ENCODE measurements at places on chromosomes 2 and 18.
A peak's percentile ranks its signal among the peaks of the same experiment; 100 is the strongest.

GRCh38 chr2:239316562-239317465 lies 84.0 kb downstream of the HDAC4 start:
- no peak for DNase-seq

- DNase-seq: no peak
Observed at GRCh38 chr18:5197032-5197434, at the start of gene AKAIN1. Gene AKAIN1, minus strand, starts transcription at chr18:5197257. Its CDS starts 204 bp downstream, at chr18:5197053.

DNA sequence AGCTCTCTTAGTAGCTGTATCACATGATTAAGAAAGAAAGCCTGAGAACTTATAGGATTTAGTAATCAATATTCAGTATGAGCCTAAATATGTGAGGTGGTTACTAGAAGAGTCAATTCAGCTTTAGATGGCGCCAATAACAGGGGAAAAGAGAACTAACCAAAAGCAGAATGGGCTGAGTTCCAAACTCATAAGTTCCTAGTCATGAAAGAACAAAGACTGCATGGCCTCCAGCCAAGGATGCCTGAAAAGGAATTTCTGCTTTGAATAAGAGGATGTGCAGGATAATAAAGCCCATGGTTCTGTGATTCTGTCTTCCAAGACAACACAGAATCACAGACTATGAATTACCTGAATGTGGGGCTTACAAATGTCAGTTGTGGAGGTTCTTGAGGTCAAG lies 196.5 kb downstream of the SATB2 start:
- peak; percentile 29 for DNase-seq

DNA sequence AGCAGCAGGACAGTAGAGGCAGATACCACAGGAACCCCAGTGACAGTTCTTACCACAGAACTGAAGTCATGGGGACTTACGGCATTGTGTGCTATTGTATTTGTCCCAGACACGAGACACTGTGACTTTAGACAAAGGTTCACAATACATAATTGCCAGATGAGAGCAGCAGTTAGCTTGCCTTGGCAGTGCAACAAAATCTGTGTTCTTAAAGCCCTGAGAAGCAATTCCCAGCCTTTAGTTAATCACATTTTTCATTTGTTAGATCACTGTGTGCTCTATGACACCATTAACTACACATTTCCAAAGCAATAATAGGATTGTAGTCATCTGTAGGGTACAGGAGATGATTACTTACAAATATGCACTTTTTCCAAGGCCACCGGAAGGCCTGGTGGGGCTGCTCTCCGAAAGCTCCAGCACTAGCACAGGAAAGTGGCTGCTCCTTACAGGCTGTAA lies 97.5 kb upstream of the LDLRAD4 start:
- no peak for DNase-seq

- DNase-seq: no peak
Observed at GRCh38 chr2:241208058-241208457, 19.6 kb downstream of the ANO7 start.

- no peak for DNase-seq
Observed at GRCh38 chr2:120715941-120716340, 19.7 kb upstream of the GLI2 start.

DNA sequence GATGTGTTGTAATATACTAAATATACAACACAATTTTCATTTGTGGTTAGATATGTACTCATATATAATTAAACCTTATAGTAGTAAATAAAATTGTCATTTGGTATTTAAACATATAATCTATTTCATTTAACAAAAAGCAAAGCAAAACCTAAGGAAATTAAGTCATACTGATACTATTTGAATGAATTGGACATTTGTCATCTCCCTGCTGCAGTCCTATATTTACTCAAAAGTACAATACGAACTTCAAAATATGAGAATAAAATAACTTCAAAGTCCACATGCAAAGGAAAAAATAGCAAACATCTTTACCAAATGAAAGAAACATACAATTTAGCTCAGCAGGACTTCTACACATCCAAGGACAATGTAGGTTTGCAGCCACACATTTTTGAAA lies 11.8 kb upstream of the HAT1 start:
- DNase-seq: no peak

DNA sequence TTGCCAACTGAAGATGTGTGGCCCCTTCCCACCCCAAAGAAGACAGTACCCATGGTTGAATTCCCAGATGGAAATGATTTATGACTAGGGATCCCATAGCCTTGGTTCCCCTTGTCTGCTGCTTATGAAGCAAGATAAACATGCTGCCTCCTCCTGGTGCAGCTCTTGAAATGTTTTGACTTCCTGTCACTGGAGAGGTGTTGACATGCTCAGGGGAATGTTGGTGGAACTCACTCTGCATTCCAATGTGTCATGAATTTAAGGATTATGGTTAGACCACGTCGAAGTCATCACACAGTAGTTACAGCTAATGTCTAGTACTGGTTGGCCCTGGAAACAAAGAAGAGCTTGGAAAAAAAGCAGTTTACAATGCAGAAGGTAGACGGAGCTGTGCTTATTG lies 69.0 kb upstream of the FAM110C start:
- DNase-seq: no peak

DNA sequence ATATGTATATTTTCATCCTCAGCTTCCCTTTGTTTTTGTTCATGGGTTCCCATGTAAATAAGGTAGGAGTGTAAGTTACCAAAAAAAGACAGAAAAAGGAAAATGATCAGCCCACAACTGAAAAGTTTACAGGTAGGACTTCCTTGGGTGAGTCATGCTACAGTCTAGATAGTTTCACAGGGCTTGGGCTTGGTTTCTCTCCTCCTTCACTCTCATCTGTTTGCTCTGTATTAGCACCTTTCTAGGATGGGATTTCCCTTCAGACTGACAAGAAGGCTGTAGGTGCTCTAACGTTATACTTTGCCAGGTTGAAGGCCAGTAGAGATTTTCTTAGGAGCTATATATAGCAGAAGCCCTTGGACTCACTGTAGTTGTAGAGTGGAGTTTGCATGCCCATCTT lies 57.9 kb downstream of the FAM171B start:
- DNase-seq: no peak

DNA sequence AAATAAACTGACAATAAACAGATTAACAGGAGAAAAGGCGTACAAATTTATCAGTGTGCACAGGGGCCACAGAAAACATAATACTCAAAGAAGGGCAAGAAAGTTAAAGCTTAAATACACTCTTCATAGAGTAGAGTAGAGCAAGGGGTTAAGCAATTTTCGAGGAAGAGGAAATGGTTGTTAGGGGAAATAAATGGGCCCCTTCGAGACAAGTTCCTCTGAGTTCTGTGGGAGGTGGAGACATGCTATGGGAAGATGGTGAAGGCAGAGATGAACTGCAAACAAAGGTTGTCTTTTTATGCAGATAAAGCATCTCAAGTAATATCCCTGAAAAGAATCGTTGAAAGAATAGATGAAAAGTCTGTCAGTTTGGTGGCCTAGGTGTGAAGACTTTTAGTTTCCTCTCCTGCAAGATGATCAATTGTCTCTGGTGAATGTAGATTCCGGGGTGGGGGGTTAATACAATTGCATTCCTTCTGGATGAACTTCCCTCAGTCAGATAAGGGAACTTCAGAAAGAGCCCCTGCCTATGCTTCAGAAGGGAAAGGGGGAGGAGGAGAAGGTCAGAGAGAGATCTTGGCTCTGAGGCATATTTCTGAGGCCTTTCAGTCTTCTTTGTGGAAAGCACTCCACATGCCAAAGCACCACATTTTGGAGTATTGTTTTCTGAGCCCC lies 127.0 kb downstream of the METTL4 start:
- no peak for DNase-seq

DNA sequence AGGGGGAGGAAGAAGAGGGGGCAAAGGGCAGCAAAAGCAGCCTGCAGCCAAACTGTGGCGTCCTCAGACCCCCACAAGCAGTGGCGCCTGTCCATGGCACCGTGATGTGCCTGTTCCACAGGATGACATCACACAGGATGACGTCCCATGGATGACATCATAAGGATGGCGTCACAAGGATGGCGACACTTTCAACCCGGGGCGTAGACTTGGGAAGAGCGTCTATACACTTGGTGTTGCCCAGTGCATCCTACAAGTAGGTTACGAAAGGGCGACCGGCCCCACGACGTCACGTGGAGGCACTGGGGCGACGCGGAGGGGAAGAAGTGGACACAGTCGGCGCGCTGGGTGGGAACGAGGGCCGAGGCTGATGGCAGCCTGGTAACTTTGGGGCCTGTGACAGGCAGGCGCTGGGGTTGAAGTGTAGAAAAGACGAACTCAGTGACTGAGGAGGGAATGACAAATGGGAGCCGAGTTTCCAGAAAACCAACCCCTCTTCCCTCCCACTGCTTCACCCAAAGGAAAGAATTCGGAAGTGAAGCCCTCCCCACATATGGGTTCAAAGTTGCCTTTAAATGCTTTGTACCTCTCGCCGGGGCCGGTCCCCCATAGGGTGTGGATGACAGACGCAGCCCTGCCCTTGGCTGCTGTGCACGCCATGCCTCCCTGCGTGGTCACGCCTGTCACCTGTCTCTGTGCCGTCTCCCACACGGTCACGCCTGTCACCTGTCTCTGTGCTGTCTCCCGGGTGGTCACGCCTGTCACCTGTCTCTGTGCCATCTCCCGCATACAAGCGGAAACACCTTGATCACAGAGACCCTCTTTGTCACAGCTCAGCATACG lies 13.4 kb upstream of the KCNG2 start:
- DNase-seq: no peak

DNA sequence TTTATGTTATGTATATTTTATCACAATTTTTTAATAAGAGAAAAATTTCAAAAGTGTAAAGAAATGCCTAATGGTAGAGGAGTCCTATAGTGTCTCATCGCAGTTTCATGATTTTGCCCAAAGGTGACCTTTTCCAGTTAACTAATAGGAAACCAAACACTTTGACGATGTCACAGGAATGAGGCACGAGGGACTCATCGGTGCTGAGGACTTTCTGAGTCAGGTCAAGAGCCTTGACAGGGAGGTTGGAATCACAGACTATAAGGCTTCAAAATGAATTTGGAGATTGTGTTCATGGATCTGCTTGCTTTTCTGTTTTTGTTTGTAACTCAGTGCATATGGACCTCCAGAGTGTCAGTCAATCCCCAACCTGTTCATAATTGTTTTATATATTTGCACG lies 15.1 kb upstream of the RTTN start:
- DNase-seq: no peak

DNA sequence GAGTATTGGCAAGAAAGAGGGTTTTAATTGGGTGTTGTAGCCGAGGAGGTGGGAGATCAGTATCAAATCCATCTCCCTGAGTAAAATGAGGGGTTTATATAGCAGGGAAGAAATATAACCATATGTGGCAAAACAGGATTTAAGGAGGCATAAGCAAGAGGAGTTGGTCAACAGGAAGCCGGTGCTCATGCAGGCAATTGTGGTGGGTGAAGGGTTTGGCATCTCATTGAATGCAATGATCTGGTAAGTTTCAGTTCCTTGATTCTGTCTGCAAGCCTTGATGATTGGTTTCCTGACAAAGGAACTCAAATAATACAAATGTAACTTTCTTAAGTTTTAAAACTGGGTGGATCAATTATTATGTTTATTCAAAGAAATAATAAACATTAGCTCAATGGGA lies 564.4 kb upstream of the LINC00305 start:
- DNase-seq: no peak

GRCh38 chr18:77015771-77016710 lies 116.5 kb downstream of the MBP start:
- no peak for DNase-seq

DNA sequence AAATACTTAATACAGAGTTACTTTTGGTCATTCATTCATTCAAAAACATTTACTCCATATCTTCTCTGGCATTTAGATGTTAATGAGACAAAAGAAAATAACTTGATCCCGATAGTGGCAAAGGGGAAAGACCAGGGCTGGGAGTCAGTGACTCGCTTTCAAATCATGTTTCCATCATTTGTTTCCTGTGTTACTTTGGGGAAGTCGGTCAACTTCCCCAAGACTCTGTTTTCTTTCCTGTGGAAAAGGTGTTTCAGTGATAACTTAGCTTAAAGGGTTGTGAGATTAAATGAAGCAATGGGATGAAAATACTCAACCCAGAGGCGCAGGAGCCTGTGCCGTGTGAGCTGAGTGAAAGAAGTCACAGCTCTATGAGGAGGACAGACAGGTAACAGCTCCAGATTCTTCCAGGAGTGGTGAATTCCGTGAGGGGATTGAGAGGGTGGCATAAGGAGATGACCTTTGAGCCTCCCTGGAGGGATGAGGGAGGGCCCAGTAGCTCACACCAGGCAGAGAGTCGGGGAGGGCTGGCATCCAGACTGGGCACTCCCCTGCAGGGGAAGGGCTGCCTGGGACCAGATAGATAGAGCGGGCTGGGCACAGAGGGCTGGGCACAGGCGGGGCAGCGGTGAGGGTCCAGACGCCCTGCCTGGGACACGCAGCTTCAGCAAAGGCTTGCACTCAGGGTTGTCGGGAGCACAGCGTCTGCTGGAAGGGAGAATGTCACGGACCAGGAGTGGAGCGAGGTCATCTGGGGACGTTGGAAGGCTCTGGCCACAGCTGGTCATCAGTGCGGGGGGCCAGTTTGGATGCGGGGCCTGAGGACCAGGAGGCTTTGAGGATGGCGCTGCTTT lies 70.1 kb downstream of the TSHZ1 start:
- no peak for DNase-seq

DNA sequence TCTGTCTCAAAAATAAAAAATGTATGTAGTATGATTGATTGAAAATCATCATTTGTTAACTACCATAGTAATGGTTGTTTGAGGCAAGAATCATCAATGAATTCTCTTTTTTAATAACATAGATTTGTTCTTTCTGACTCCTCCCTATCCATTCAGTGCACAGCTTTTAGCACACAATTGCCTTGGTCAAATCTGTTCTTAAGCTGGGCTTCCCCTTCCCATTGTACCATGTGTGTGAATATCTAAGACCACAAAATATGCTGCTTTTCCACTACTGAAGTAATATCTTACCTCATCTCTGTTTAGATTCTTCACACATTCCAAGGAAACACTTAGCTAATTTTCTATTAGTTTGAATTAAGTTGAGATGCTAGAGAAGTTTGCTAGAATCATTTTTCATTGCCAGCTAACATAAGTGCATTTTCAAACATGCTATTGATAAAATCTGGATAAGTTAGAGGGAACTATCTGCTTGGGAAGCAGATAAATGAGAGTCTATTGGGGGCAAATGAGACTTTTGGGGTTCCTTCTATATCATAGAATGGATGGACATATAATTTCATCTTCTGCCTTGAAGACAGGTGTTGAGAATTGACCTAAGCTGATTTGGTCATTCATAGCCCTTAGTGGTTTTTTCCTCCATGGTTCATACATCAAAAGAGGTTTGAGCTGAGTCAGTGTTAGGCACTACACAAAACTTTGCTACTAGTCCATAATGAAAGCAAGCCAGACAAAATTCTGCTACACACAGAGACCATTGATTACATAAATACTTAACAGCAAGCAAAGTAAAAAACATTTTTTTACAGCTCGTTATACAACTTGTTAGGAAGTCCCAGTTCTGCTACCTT lies 231.9 kb downstream of the PLCL1 start:
- DNase-seq: no peak

GRCh38 chr18:35005963-35006577 lies 35.1 kb upstream of the MAPRE2 start:
- DNase-seq: no peak

- DNase-seq: no peak
Observed at GRCh38 chr2:64374686-64375085, 79.3 kb upstream of the LGALSL start.

- no peak for DNase-seq
Observed at GRCh38 chr2:68206793-68207192, 45.5 kb downstream of the PPP3R1 start.

Data from HS-27A (cell line).